NCI-H2081 treated with DMSO at 0.1 percent for 48 hours (cell line): ENCODE measurements at places on chromosomes 5 and 9.

- DNase-seq, result no peak
Measured at GRCh38 chr9:109868207-109868606, 88.2 kb downstream of the PALM2AKAP2 start.

DNA sequence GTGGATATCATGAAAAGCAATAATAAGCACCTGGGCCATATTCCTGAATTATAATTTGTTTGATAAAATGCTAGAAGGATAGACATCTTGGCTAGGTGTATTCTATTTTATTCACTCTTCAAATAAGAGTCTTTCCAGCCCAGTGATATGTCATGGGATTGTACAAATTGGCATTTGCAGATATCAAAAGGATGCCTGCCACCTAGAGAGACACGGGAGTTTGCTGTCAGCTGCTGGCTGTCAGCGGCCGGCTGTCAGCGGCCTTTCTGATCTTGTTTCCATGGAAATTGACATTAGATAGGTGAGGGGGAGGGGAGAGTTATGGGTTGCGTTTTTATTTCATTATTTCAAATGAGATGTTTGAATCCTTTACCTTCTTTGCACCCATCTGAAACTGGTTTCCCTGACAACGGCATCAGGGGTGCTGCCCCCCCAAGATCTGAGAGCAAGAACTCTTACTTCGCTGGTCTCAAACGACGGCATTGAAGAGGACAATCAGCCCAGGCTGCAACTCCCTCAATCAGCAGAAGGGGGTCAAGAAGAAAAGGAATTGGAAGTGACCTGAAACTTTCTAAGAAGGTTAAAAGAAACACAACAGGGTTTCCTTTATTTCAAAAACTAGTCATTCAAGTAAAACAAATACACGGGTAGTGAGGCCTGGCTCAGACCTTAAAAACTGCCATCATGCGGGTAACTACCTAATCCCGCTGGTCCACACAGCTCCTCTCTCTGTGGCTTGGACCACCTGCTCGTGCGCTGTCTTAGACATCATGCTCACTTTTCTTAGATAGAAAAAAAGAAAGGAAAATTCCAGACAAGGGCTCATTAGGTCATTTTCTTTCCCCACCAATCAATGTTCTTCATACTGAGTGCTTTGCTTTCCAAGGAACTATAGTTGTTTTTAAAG is 115.7 kb downstream of the TLE1 start:
- DNase-seq, result no peak

DNA sequence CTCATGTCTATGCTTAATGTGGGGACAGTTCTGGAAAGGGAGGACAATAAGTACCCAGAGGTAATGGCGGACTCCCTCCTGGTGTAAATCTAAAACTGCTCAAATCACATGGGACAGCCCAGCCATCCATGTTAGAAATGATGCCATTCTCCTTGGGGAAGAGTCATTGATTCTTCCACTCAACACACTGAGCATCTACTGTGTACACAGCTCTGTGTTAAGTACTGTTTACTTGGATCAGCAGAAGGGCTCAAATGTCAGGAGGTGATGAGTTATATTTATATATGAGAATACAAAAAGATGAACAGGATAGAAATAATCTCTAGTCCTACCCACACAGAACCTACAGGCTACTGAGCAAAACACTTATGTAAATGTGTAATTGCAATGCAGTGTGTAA is 31.8 kb upstream of the NANS start:
- DNase-seq, result no peak

DNA sequence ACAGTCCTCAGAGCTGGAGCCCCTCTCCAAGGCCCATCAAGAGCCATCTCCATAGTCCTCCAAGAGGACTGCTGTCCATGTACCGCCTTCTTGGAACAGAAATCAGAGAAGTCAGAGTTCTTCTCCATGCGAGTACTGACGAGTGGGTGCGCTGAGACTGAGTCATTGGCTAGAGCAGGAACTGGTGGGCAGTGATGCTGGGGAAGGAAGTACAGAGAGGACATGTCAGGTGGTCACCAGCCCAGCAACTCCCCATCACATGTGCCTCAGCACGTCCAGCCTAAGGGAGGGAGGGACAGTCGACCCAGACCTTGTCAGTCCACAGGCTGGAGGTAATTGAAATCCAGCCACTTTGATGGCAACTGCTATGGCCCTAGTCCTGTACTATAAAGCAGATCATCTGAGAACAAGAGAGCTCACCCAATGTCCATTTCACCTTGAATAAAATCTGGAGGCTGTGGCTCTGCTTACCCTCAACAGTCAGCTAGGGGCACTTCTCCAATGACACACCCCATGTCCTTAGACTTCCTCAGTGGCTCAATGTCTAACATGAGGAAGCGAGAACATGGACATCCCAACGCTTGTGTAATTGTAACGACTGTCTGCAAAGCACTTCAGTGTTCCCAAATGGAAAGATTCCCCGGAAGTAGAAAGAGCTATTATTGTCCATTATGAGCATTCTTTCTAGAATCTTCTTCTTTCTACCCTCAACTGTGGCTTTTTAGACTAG is 15.0 kb upstream of the FBP1 start:
- DNase-seq, result no peak

DNA sequence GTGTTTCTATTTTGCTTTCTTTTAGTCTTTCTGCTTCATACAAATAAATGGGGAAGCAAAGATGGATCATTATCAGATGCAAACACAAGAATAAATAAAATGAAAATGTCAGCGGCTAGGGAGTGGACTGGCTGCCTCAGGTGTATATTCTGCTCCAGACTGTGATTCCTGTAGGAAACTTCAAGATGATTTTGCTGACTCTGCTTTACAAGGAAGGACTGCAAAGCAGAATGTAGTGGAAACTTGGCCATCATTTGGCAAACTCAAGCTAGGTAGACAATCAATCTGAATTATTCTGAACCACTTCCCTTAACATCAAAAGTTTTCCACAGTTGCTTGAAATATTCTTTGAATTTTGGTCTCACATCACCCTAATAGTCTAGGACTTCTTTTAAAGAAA is 38.1 kb upstream of the NREP start:
- no peak for DNase-seq

GRCh38 chr5:10701567-10702039 is 59.4 kb downstream of the DAP start:
- no peak for DNase-seq
